ENCODE measurements at places on chromosomes 3 and 15.

- no peak for DNase-seq
Measured at GRCh38 chr3:113167825-113168801, 43.2 kb upstream of the BOC start.

DNA sequence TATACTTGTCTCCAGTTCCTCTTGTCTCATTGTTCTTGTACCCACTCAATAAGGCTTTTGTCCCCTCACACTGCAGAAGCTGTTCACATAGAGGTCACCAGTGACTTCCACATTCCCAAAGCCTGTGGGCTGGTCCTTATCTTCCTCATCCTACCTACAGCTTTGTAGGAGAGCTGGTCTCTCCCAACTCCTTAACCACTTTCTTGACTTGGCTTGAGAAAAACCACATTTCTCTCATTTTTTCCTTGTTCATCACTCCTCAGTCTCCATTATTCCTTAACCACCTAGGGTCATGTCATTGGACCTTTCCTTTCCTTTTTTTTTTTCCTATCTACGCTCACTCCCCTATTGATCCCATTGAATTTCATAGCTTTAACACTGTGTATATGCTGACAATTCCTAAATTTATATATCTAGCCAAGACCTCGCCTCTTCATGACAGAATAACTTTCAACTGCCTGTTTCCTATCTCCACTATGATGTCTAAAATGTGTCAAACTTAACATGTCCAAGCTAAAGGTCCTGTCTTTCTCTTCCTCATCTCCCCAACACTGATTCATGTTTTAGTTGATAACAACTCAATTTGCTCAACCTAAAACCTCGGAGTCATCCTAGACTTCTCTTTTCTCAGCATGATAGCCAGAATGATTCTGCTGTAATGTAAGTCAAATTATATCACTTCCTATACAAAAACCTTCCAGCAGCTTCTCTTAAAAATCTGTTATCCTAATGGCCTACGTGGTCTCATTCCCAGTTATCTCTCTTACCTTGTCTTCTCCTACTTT, 49.5 kb downstream of the CEP63 start:
- DNase-seq = no peak

- no peak for DNase-seq
Measured at GRCh38 chr15:88701561-88702095, 62.8 kb downstream of the ISG20 start.

- peak; percentile 7 for DNase-seq
Measured at GRCh38 chr3:17639257-17639656, 103.2 kb downstream of the TBC1D5 start.

GRCh38 chr3:107710851-107711250, 188.1 kb downstream of the BBX start:
- DNase-seq = peak; percentile 4

DNA sequence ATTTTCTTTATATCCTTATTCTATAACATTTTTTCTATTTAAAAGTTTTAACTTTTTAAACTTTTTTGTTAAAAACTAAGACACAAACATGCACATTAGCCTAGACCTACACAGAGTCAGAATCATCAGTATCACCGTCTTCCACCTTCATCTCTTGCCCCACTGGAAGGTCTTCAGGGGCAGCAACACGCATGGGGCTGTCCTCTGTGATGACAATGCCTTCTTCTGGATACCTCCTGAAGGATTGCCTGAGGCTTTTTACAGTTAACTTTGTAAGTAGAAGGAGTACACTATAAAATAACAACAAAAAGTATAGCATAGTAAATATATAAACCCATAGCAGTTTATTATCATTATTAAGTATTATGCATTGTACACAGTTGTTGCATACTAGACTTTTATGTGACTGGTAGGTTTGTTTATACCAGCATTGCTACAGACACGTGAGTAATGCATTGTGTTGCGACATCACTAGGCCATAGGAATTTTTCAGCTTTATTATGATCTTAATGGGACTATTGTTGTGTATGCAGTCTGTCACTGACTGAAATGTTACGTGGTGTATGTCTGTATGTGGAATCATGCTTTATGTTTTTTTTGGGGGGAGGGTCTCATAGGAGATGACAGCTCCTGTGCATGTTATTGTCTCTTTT, 18.2 kb downstream of the ATP1B3 start:
- peak; percentile 32 for DNase-seq

Measured in HTR-8/SVneo (cell line).